ENCODE measurements at places on chromosomes 7 and 10.

DNA sequence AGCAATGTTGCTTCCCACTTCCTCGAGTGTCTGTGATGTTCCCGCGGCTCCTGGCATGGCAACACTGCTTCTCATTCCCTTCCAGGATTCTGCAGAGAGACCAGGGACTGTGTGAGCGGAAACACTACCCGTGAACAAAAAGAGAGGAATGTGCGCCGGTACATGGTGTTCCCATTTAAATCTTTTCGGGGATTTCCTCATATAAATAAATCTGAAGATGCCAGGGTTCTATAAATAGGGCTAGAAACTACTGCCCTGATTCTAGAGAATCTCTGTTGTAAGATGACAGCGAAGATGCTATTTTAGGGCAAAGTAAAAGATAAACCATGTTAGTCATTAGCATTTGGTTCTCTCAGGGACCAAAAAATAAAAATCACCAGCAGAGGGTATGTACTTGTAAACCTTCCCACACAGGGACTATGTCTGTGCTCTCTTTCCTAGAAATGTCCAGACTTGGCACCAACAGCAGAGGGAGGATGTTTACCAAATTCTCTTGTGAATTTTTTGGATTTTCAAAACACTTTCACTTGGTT lies 92.2 kb upstream of the DDC start:
- no peak for DNase-seq

DNA sequence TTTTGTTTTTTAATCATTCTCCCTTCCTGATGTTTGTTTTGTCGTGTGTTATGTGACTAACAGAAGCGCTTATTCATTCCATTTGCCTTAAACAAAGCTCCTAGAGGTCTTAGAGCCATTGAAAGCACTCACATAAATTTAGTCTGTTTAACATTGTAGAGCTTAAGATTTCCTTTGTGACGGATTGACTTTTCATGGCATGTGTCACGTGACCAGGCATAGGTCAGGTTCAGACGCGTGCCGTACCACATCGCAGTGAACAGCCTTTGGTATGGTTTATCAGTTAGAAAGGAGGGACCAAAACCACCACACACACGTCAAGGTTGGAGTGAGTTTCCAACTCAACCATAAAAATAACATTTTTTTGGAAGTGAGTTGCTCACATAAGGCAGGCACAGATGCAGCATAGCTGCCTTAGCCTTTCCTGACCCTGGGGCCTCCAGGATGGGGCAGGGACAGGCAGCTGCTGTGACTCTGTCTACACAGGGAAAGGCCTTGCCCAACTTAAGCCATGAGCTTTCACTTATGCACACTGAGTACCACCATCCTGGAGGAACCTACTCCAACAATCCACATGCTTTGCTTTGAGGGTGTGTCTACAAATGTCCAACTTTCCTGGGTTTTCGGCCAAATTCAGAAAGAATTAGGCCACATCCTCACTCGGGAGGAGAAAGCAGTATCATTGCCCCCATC lies 55.5 kb downstream of the WDFY4 start:
- DNase-seq: no peak

GRCh38 chr7:21193895-21194294 lies 234.0 kb upstream of the SP4 start:
- DNase-seq: no peak

- peak; percentile 54 for DNase-seq
These were observed 174.5 kb downstream of the GFRA1 start for GRCh38 chr10:116098411-116099022.

- no peak for DNase-seq
These were observed 5.5 kb downstream of the CPA5 start for GRCh38 chr7:130349911-130350782.

DNA sequence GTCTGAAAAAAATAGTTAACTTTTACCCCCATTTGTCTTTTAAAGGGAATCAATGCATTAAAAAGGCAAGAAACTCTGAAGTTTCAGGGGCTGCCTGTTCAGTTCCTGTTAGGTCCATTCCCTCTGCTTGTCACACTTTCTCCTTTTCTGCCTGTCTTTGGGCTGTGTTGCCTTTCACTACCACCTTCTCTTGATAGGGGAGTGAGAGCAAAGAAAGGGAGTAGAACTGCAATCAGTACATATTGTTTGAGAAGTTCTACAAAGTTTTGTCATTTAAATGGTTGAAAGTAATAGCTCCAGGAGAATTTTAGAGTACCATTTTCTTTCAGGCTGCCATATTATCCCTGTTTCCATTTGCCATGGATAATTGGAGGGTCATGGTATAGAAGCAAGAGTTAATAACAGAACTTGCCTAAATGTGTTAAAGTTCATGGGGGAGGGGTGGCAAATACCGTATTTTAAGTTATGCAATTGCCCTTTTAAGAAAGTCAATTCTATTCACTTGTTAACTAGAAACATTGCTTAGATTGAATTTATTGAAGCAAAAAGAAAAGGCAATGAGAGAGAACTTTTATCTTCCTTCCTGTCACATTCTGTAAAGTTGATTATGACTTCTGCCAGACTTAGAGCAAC lies 38.6 kb downstream of the MPLKIP start:
- no peak for DNase-seq

DNA sequence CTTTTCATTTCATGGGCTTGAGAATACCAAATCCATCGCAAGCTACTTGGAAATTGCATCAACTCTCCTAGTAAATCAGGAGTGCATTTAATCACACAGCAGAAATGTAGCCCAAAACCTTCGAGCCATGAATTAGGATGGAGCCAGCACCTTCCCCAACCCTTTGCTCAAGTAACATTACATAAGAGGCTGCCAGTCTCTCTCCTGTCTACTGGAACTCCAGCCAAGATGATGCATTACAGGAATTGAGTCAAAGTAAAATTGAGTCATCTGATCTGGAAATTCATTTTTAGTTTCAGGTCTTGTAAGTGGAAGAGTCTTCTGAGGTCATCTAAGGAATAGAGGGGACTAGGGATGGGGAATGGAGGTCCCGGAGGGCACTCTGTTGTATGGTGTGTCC lies 69.7 kb upstream of the FHIP2A start:
- no peak for DNase-seq

DNA sequence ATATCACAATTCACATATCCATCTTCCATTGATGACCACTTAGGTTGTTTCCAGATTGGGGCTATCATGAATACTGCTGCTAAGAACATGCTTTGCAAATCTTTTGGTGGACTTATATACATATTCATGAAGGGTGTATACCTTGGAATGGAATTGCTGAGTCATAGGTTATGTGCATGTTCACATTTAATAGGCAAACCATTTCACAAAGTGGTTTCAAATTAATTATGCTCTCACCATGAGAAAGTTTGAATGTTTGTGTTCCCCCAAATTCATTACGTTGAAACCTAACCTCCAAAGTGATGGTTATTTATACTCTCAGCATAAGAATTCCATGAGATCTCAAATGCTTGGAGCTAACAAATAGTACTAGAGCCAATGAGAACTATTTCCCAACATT lies 86.4 kb downstream of the VPS41 start:
- DNase-seq: no peak

DNA sequence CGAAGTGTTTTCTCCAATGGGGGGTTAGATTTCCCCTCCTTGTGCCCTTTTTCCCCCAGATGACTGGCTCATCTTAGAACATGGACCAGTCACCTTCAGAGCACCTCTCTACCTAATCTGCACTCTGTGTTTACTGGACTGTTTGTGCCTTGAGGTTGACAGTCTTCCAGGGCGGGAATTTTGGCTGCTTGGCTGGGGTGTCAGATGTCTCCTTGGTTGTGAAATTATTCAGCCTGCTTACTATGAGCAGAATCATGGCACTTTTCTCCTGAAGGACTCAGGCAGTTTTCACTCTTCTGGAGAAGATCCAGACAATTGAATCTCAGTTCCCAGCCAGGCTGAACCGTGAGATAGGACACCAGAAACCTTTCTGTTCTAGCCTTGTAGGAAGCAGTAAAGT lies 60.3 kb upstream of the NFKB2 start:
- DNase-seq: no peak

DNA sequence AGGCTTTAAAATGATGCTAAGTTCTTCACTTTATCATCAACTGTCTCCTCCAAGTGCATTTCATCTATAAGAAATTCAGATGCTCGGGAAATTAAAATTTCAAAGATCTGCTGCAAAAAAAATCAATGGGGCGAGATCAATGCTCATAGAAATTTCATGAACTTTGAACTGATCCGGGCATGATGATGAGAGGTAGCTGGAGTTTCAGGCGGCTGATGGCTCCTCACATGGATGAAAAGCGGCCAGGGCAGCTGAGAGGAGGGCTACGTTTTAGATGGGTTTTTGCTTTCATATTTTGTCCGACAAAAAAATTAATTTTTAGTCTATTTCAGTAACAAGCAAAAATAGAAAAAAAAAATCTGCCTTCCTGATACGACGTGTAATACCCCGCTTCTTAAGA lies 109.9 kb downstream of the EBF3 start:
- no peak for DNase-seq

- no peak for DNase-seq
These were observed 108.4 kb downstream of the KIF20B start for GRCh38 chr10:89809766-89810165.

GRCh38 chr7:27608776-27609495 lies 53.7 kb downstream of the HIBADH start:
- no peak for DNase-seq

GRCh38 chr10:36051500-36051991 lies 409.4 kb upstream of the FZD8 start:
- DNase-seq: no peak

- DNase-seq: no peak
These were observed 75.3 kb upstream of the CPXM2 start for GRCh38 chr10:123966896-123967231.

DNA sequence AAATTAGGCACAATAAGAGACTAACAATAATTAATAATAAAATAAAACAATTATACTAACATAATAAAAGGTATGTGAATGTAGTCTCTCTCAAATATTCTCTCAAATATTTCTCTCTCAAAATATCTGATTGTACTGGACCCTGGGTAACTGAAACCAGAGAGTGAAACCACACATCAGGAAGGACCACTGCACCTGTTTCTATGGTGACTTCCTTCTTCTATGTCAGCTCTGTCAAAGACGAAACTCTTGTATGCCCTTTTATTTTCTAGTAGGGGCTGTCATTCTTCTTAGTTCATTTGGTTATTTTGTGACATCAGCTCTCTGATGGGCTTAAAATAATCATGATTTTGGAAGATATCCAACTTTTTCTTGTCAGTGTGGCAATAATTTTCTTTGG lies 428.0 kb upstream of the TPK1 start:
- DNase-seq: no peak

- no peak for DNase-seq
These were observed 153.6 kb upstream of the PPP2R2D start for GRCh38 chr10:131747251-131747650.

DNA sequence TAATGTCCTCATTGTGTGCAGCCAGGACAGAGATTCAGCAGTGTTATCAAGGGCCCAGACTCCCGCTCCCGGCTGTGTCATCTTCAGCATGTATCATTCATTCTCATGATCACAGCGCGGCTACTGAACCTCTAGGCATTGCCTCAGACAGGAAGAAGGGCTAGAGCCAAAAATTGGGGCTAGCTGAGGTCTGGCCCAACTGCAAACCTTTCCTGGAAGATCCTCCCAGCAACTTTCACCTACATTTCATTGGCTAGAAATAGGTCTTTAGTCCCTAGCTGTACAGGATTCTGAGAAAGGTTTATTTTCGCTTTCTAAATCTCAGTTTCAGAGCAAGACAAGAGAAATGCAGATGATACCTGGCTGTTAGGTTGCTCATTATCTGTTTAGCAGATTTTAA lies 81.9 kb downstream of the CREM start:
- no peak for DNase-seq

- DNase-seq: no peak
These were observed 11.2 kb upstream of the C7orf33 start for GRCh38 chr7:148579366-148579765.

- no peak for DNase-seq
These were observed 243.6 kb downstream of the SKIDA1 start for GRCh38 chr10:21281765-21282484.

GRCh38 chr10:65360497-65360896 lies 1565.3 kb upstream of the LRRTM3 start:
- no peak for DNase-seq

DNA sequence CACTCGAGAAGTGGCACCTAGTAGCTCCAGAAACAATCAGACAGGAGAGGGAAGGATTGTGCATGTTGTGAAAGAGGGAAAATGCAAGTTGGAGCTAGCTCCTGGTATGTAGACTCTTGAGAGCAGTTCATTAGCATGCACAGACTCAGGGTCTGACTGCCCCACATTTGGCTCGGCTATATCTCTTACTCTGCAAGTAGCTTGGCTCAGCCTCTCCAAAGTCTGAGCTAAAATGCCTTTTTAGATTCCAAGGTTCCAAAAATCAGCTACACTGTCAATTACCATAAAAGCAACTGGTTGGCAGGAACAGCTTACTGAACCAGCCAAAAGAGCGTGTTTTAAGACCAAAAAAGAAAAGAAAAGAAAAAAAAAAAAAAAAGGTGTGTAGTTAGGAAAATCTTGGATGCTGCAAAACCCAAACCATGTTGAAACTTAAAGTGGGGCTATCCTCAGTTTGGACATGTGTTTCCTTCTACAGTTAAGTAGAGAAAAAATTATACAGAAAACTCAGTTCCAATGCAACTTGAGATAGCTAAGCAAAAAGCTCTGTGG lies 65.5 kb downstream of the MKX start:
- DNase-seq: no peak

- DNase-seq: no peak
These were observed 28.1 kb upstream of the PTN start for GRCh38 chr7:137371616-137372015.

DNA sequence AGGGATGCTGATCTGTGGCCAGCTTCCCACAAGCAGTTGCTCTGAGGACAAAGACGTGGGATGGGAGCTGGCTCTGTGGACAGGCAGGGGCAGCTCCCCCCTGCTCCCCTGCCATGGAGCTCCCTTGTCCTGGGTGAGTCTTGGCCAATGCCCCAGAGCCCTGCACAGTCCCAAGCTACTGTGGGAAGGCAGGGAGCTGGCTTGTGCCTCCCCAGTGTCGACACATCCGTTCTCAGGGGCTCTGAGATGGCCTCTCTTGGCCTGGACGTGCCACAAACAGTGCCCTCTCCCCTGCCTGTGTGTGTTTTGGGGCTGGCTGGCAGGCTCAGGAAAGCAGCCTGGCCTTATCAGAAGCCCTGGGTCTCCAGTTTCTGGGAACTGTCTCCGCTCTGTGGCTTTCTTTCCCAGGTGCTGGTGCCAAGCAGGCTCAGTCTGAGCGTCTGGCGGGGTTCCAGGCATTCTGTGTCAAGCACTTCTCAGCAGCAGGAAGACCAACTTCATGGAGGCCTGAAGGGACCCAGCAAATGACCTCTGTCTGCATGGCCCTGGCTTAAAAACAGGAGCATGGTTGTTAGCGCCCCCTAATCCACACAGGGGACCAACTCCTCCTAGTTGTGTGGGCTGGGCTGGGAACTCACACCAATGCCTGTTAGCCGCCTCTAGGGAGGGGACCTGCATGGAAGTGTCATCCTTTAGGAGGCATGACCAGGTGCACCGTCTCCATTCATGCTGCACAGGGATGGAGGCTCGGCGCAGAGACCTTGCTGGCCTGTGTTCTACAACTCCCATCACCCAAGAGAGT lies 375.2 kb downstream of the RPS24 start:
- no peak for DNase-seq

DNA sequence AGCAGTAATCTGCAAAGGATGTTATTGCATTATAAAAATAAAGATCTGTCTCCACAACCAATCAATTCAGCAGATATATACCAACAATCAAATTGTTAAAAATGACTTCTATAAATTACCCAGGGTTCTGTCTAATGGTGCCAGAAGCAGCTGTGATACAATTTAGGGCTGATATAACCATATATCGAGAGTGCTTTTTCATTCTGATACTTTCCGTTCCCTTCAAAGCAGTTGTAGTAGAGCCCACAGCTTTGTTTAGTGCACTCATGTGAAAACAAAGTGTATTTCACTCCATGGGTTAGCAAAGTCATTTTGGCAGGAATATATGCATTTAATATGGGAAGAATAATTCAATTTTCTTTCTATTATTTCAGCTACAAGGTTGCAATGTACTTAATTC lies 83.1 kb upstream of the CHCHD3 start:
- no peak for DNase-seq

Data from kidney epithelial cell (primary cell).